KBM-7 (cell line): ENCODE measurements at places on chromosomes 5 and 9.

- no peak for DNase-seq
Observed at GRCh38 chr9:93326654-93327053, 124.8 kb upstream of the FAM120A start.

DNA sequence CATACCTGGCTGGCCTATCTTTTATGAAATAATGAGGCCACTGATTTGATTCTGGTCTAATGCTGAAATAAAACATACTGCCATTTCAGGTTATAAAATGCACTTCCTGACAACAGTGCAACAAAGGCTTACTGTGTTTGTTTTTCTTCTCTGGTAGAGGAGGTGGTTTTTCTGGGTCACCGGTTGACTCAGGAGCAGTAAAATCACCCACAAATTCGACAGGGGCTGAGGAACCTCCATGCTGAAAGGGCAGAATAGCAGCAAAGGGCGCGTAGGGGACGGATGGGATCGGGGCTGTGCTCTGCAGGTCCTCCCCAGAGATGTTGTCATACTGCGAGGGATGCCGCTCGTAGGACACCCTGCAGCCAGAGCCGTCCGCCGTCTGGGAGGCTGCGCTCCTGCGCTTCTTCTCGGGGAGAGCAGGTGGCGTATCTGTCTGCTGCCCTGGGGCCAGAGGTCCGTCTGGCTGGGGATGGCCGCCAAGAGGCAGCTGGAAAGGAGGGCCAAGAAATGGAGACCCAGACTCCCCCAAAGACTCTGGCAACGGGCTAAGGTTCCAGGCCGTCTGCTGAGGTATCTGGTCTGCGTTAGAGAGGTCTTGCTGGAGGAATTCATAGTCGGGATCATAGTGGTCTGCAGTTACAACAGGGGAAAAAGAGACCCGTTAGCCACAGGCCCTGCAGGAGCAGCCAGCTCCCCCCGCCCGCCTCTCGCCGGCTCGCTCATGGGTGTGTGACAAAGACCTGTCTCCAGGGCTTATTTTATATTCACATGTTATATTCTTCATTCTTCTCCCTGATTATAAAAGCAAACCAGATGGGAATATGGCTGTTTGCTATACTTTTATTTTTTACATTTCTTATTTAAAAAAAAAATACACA is 80.7 kb downstream of the PRRT1B start:
- no peak for DNase-seq

GRCh38 chr9:107868186-107868585 is 378.6 kb upstream of the KLF4 start:
- DNase-seq: no peak

DNA sequence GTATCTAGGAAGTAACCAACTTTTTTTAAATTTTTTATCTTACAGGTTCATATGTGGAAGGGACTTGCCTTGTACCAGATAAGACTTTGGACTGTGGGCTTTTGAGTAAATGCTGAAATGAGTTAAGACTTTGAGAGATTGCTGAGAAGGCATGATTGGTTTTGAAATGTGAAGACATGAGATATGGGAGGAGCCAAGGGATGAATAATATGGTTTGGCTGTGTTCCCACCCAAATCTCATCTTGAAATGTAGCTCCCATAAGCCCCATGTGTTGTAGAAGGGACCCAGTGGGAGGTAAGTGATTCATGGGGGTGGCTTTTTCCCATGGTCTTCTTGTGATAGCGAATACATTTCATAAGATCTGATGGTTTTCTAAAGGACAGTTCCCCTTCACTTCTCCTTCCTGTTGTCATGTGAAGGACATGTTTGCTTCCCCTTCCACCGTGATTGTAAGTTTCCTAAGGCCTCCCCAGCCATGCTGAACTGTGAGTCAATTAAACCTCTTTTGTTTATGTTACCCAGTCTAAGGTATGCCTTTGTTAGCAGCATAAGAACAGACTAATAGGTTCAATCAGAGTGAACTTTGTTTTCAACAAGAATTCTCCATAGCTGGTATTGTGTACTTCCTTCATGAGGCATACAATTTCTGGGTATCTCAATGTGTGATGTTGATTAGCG is 535.6 kb upstream of the MEF2C start:
- DNase-seq: peak; percentile 35

- DNase-seq: no peak
Observed at GRCh38 chr9:117435630-117436261, 20.9 kb upstream of the ASTN2 start.
